ENCODE measurements at places on chromosomes 3 and 15.

DNA sequence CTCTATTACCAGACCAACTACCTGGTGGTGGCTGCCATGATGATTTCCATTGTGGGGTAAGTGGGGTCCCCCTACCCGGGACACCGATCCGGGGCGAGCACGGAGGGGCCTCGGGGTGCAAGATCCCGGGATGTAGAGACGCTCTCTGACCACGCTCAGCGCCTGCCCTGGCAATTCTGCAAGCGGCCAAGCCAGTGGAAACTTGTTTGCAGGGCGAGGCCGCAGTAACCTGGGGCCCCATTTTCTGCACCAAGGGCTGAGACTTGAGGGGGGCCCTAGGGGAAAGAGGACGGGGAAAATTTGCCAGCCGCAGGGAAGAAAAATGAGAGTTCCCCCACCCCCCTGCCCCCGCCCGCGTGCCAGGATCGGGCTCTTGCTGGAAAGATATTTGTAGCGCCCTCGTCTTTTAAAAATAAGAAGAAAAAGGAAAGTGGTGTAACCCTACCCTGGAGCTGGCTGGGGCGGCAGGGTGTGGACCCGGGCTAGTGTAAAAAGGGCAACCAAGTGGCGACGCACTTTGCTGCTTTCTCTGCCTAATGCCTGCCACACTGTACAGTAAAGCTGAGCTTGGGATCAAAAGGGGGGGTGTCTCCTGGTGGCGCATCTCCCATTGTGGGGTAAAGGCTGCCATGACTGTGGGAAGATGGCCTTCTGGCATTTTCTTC, 563 bp downstream of the ARL6IP5 start:
- DNase-seq, result peak; percentile 45

DNA sequence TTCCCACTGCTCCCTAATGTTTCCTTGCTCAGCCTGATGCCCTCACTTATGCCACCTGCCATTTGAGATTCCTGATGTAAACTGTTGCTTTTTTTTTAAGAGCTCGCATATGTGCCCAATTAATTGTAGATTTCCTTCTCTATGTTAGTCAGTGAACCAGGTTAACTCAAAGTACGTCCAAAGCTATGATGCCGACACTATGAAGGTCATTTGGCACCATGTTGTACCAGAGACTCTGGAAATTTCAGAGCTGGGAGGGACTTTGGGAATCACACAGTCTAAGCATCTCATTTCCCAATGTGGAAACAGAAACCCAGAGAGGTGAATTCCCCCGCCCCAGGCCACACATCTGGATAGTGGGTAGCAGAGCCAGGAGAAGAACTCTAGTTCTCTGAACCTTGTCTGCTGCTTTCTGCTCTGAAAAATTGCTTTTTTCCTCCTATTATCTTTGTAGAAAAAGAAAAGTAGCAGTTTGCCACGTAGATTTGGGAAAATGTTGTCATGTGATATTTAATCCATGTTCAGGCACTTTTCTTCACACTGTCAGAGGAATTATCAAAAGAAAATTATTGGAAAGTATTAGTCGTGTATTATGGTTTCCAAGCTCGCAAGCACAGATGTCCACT, 38.5 kb upstream of the TNFAIP8L3 start:
- DNase-seq, result no peak

DNA sequence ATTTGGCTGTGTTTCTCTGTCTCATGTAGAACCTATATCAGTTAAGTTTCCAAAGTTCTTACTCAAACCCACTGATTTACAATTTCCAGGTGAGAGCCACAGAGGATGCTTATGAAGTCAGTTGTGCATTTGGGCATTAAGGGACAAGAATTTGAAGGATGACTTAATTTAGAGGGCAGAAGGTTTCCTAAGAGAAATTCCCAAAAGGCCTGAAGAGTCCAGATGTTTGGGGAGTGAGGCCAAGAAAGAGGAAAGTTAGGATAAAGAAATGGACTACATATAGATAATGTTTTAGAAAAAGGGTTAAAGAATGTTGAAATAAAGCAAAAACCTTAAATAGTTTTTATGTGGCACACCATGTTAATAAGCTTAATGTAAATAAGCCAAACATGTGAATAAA, 338.7 kb upstream of the GRM7 start:
- no peak for DNase-seq

DNA sequence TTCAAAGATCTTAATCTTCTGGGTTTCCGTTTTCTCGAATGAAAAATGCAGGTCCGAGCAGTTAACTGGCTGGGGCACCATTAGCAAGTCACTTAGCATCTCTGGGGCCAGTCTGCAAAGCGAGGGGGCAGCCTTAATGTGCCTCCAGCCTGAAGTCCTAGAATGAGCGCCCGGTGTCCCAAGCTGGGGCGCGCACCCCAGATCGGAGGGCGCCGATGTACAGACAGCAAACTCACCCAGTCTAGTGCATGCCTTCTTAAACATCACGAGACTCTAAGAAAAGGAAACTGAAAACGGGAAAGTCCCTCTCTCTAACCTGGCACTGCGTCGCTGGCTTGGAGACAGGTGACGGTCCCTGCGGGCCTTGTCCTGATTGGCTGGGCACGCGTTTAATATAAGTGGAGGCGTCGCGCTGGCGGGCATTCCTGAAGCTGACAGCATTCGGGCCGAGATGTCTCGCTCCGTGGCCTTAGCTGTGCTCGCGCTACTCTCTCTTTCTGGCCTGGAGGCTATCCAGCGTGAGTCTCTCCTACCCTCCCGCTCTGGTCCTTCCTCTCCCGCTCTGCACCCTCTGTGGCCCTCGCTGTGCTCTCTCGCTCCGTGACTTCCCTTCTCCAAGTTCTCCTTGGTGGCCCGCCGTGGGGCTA, at the start of the genes B2M and PATL2:
TSS of gene B2M (plus strand) at position 422 of the 647 bp plus-strand sequence. CDS start at position 452, 30 bp downstream.
TSS of gene PATL2 (minus strand) at position 228 of the 647 bp plus-strand sequence. CDS start 34,833 bp downstream, outside the sequence.
- peak; percentile 98 for DNase-seq

DNA sequence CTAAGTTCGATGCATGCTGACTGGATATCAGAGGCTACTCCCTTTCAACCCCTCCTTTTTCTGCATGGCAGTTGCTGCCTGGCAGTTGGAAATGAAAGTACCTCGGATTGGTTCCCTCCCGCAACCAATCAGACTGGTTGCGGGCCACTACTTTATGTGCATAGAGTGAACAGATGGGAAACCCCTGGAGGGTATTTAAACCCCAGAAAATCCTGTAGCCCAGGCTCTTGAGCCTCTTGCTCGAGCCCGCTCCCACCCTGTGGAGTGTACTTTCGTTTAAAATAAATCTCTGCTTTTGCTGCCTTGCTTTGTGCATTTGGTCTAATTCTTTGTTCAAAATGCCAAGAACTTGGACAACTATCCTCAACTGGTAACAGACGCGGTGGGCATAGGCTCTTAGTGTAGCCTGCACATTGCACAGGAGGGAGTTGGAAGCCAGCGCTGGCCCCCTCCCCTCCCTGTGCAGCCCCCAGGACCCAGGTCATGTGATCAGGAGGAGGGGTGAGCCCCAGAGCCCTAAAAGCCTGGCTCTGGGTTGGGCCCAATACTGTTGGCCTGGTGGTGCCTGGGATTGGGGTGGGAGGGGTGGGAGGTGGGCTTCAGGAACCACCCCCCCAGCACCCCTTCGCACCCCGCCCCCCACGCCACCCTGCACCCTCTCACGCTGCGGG, 26.8 kb downstream of the RHCG start:
- DNase-seq, result no peak

DNA sequence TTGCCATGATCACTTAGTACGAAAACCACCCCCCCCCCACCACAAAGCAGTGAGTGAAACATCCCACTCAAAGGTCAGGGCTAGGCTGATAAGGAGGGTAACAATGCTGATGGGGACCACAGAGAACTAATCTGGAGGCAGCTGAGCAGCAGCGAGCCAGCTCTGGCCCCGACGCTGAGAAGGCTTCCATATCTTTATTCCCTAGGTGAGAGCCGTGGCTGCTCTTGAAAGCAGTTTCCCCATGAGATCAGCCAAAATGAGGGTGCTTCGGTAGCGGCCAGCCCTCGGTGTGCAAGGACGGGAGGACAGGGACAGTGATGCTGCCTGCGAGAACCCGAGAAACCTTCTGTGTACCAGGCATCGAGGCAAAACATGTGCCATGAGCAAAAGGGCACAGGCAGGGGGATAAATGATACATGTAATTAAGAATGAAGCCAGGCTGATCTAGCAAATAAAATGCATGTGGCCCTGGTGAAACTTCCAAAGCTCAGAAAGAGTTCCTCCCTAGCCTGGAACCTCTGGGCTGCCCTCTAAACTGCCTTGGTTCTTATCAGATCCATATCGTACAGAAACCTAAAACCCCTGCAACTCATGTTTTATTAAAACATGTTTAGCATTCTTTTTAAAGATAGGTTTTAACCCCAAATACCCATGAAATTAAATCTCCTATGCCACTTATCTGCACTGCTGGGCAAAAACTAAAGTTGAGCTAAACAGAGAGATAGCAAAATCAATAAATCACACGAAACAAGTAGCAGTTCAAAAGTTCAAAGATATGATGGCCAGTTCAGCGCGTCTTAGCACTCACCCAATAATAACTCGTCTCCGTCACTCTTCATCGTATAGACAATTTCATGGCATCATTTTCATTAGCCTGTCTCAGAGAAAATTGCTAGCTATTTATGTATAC, 337.3 kb downstream of the FOXP1 start:
- no peak for DNase-seq

DNA sequence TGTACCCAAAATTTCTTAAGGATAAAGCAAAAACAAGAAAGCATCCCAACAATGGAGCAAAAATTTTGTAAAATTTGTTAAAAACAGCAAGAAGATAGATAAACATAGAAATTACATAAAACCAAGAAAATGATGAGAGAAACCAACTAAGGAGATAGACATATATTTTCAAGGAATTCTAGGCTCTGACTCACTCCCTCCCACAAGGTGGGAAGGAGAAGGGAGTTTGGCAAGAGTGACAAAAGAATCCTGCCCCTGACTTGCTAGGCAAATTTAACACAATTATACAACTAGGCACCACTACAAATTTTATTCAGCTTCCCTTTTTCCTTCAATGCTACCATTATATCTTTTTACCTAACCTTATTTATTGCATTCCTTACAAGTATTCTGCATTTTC, 70.9 kb downstream of the MYO9A start:
- no peak for DNase-seq

DNA sequence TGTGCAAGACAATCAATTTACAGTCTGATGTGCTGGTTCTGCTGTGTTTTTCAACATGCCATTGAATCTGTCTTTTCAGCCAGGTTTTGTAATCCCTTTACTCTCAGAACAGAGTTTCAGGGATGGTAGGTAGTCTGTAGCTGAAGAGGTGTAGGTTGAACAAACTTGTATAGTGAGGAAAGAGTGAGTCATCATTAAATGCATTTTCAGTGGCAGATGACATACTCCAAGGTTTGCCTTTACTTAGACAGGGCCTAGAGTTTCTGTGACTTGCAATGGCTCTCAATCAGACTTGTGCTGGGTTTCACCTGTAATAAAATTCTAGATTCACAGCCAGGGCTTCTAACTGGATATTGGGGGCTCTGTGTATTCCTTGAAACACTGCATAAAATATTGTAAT, 94.6 kb downstream of the CYP19A1 start:
- DNase-seq, result no peak

- DNase-seq, result no peak
Observed at GRCh38 chr3:24523988-24524727, 29.5 kb upstream of the THRB start.

GRCh38 chr3:24400450-24400849, 94.2 kb downstream of the THRB start:
- DNase-seq, result no peak

DNA sequence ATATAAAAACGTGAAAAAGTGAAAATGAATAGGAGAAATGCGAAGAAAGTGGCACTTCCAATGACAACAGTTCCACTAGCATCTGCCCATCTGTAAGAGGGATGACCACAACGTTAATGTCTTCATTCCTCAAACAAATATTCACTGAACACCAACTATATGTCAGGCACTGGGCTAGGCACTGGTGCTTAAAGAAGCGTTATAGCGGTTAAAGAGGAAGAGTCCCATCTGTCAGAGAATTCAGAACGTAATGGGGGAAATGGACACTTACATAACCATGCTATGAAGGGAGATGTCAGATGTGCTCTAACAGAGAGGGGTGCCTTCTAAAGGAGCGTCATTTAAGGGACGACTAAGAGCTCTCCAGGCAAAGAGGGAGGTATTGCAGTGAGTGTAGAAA, 8.2 kb downstream of the RUBCN start:
- DNase-seq, result no peak

- DNase-seq, result no peak
Observed at GRCh38 chr15:60735559-60736047, 256.7 kb upstream of the ICE2 start.

GRCh38 chr3:22713936-22714335, 489.2 kb upstream of the UBE2E2 start:
- DNase-seq, result no peak

DNA sequence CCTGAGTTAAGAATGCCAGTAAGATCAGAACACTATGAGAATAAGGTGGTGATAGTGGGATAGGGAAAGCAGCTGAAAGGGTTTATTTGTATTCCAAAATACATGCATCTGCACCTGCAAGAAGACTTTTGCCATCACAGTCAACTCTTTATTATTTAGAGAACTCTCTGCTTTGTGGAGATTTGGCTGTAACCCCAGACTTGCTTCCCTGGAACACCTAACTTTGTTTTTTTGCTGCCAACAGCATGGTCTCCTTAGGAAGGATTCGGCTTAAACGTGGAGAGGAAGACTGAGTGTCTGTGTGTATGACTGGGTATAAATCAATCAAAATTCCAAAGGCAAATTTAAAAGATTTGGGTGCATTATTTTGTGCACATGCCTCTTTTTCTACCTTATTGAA, 21.6 kb upstream of the SLITRK3 start:
- no peak for DNase-seq

- DNase-seq, result no peak
Observed at GRCh38 chr3:137199678-137200077, 241.9 kb downstream of the IL20RB start.

DNA sequence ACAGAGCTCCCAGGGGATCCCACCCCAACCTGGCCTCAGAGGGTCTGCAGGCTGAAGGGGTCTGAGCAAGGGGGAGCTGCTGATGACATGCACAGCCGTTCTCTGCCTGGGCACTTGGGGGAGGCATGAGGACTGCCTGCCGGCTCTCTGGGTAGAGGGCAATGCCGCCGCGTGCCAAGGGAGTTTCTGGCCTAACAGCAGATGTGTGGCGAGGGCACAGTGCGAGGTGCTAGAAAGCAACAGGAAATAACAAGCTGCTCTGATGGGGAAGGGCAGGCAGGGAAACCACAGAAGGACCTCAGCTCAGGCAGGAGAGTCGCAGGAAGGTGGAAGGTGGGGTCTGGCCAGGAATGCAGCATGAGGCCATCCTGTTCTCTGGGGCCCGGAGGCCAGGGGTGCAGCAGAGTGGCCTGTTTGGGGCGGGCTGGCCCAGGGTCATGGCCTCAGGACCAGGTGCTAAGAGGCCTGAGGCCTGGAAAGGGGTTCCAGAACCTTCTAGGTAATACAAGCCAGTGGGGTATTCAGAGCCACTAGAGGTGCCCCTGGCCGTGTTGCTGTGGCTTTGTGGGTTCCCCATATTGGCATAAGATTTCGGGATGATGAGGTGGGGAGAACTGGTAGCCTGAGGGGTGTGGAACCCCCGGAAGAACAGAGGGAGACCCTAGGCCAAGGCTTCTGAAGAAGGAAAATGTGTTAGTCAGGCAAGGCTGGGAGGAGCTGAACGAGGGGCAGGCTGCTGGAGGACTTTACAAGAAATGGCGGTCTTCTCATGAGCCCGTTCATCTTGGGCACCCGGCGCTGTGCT, 41.2 kb downstream of the RGMA start:
- no peak for DNase-seq

All from hematopoietic multipotent progenitor cell treated with erythropoietin and hydrocortisone succinate and interleukin-3 and kit ligand, for 15 days (in vitro differentiated cells).